ENCODE measurements at places on chromosomes 5 and 9.

DNA sequence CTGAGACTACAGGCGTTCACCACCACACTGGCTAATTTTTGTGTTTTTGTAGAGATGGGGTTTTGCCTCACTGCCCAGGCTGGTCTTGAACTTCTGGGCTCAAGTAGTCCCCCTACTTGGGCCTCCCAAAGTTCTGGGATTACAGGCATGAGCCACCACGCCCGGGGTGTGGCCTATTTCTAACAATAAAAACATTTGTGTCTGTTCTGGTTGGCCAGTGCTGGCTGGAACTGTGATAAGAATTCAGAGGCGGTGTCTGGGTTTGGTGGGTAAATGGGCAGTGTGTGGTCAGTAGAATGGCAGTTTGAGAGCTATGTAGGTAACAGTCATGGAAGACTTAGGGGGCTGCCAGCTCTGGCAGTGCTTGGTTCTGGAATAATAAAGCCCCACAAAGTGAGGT lies 46.9 kb upstream of the SYNPO start:
- DNase-seq = no peak

- no peak for DNase-seq
These were observed 5.8 kb downstream of the GCNT4 start for GRCh38 chr5:75046366-75047142.

GRCh38 chr5:164721656-164722055 lies 1216.2 kb downstream of the MAT2B start:
- no peak for DNase-seq

DNA sequence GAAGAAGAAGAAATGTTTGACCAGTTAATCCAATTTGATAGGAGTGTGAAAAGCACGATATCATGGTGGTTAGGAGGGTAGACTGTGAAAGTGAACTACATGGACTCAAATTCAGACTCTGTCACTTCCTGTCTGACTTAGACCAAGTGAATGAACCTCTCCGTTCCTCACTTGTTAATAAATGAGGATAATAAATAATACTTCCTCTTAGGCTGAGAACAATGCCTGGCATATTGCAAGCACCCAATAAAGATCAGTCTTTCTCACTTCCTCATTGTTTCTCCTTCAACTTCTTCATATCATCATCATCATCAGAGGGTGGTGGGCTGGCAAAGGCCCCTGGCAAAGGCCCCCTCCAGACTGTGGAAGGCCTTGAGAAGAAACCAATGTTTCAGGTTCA lies 148.7 kb downstream of the CDK5RAP2 start:
- no peak for DNase-seq

DNA sequence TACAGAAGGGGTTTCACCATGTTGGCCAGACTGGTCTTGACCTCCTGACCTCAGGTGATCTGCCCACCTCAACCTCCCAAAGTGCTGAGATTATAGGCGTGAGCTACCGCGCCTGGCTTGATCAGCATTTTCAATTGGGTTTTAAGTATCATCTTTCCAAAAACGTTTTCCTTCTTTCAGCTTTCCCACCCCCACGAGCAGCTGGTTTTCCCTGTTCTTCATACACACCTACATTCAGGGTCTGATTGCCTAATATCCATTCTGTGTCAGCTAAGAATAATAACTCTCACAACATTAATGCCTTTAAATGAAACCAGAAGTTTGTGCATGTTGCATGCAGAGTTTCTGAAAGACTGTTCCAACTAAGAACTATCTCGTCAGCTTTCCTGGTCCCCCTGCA lies 38.3 kb downstream of the RFK start:
- no peak for DNase-seq

DNA sequence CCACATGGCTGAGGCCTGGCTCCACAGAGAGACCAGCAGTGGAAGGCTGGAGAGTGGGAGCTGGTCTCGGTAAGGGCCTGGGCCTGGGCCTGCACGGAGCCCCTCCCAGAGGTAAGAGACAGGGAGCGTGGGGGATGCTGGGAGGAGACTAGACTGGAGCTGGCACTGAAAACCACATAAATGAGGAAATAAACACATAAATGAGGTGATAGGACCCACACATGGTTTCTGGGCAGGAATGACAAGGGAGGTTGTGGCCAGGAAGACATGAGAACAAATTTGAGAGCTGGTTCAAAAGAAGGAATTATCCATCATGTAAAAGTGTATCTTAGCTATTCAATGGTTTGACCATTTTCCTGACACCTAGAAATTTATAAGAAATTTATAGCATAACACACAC lies 451.7 kb upstream of the DAP start:
- DNase-seq = no peak

DNA sequence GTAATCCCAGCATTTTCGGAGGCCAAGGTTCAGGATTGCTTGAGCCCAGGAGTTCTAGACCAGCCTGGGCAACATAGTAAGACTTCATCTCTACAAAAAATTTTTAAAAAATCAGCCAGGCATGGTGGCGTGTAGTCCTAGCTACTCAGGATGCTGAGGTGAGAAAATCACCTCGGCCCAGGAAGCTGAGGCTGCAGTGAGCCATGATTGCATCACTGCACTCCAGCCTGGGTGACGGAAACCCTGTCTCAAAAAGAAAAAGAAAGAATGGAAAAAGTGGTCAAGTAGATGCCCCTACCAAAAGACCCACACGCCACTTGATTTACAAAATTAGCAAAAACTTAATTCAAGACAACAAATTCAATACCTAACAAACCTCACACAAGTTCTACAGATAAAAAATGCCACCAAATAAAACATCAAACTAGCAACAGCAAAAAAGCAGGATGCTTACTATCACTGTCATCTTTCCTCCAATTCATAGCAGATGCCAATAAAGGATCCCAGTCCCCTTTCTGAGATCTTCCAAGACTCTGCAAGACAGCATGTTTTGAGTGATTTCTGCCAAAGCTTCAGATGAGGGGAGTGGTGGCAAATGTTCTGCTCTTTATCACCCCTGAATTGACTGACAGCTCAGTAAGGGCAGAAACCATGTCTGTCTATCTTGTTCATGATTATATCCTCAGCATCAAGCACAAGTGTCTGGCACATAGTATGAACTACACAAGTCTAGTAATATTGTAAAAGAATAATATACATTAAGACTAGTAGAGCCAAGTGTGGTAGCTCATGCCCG lies 34.2 kb upstream of the TESK1 start:
- DNase-seq = no peak

GRCh38 chr5:58987193-58987592 lies 404.3 kb downstream of the RAB3C start:
- DNase-seq = no peak

GRCh38 chr5:40364441-40364840 lies 315.3 kb upstream of the PTGER4 start:
- DNase-seq = no peak
